ENCODE measurements at places on chromosomes 7 and 10.

- no peak for DNase-seq
Observed at GRCh38 chr7:105532709-105533460, 884 bp downstream of the RINT1 start.

DNA sequence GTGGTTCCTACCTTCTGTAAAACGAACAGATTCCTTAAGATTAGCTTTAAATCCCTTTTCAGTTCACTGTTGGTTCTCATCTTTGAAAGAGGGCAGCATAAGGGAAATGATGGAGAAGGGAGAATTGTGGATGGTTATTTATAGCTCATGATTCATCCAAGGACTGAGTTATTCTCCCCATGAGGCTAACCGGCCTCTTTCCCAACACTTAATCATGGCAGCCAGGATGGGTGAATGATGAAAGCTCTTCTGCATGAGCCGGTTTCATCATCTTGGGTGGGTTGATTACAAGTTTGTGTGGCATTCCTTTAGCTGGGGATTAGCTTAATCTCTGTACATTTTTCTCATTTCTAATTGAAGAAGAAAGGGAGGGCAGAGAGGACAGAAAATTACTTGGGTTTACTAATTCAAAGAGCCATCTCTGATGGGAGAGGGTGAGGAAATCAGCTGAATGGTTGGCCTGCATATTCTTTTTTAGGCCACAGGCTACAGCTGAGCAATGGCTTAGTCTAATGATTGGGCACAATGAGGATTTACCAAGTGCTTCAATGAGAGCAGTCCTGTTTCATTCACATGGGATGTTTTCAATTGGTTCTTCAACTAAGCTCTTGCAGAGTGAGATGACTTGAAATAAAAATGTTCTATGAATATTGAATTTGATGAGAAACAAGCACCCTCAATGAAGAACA lies 250.0 kb downstream of the BMPER start:
- no peak for DNase-seq

- no peak for DNase-seq
Observed at GRCh38 chr7:12139416-12139815, 71.7 kb upstream of the TMEM106B start.

DNA sequence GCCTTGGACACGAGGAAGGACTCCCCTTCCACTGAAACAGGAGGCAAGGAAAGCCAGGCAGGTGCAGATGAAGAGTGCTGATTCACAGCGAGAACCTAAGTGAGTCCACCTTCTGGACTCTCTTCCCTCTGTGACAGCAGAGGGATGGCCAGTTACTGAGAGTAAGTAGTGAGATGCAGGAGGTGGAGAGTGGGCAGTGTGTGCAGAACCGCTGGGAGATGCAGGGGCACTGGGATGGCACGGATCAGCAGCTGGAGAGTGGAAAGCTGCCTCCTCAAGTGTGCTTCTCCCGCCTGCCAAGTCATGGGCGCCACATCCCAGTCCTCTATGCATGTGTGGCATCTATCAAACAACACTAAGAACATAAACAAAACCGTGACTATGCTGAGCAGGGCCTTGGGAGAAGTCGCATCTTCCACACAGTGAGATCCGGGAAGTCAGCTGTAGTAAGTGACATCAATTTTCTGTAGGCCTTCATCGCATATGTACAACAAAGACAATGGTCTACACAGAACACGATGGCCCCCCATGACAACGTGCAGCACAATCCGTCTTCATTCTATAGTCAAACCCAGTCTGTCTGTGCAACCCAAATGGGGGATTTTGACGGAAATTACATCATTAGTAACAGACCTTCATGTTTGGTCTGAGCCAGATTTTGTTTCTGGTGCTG lies 217.4 kb upstream of the KLF14 start:
- DNase-seq: no peak

GRCh38 chr10:123797813-123798212 lies 93.8 kb downstream of the CPXM2 start:
- DNase-seq: no peak

DNA sequence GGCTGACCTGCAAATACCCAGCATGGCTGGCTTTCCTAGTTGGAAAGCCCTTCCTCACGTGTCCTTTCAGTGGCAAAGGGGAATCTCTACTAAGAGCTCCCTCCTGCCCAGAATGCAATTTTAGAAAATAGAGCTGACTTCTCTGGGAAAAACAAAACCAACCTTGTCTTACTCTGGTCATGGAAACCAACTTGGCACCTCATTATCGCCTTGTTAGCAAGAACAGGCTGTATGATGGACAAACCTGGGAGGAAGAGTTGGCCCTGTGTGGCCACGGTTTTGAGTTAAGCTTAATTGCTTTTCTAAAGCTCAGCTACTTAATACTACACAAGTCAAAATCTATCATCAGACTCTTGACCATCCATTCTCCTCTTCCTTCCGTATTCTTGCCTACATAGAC lies 94.1 kb upstream of the PDCD4 start:
- DNase-seq: no peak

DNA sequence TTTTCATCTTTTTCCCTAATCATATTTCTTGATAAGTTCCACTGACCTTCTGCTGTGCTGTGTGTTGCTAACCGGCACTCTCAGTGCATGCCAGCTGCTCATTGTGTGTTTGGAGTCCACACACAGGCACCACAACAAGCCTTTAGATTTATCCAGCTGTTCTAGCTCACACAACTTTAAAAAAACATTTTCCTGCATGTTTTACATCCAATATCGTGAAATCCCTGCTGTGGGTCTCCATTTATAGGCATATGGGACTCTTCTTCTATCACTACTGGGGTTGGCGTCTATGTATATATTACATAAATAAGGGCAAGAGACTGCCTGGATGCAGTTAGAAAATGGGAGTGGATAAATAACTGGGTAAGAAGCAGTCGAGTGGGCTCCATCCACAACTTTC lies 183.6 kb upstream of the ADARB2 start:
- DNase-seq: no peak

GRCh38 chr7:158409816-158410330 lies 177.8 kb downstream of the PTPRN2 start:
- DNase-seq: no peak

- no peak for DNase-seq
Observed at GRCh38 chr7:74280985-74281384, 8.2 kb upstream of the CLIP2 start.

GRCh38 chr10:51014680-51015389 lies 59.5 kb upstream of the PRKG1 start:
- no peak for DNase-seq

DNA sequence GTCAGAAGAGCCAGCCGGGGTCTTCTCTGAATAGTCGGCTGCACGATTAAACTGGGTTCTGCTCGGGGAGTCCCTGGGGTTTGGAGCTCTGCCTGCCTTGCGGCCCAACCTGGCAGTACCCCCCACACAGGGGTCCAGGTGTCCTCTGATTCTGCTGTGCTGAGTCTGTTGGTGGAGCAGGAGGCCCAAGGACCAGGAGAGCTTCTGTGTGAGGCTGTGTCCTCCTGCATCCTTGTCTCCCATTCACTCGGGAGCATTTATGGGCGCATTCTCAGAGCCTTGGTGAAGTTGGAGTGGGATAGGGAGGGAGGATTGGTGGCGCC lies 14.2 kb downstream of the INPP5A start:
- DNase-seq: no peak

- no peak for DNase-seq
Observed at GRCh38 chr7:153943457-153943856, 108.7 kb upstream of the DPP6 start.

DNA sequence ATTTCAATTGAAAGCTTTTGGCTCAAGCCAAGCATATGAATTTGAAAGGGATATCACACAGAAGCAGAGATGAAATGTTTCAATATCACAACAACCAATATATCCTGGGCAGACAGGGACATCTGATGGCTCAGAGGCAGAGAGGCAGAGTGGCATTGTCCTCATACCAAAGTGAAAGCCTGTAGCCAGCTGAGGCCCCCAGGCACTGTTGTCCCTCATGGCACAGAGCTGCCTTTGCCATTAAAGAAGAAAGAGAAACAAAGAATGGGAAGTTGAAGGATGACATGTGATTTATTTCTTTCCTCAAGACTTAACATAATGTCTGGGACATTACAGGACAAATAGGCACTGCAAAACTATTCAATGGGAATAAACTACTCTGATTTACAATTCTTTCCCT lies 504.3 kb upstream of the PCDH15 start:
- no peak for DNase-seq

- no peak for DNase-seq
Observed at GRCh38 chr7:44107961-44108767, 4.0 kb downstream of the AEBP1 start.

- DNase-seq: no peak
Observed at GRCh38 chr7:100896732-100897608, 1.3 kb upstream of the ACHE start.

- no peak for DNase-seq
Observed at GRCh38 chr10:88538048-88538447, 45.1 kb downstream of the RNLS start.

- DNase-seq: no peak
Observed at GRCh38 chr10:121754666-121755065, 156.4 kb upstream of the FGFR2 start.

GRCh38 chr7:102456327-102456726 lies 8.3 kb downstream of the ALKBH4 start:
- DNase-seq: no peak

- DNase-seq: no peak
Observed at GRCh38 chr10:72170263-72170662, 45.5 kb upstream of the ANAPC16 start.

DNA sequence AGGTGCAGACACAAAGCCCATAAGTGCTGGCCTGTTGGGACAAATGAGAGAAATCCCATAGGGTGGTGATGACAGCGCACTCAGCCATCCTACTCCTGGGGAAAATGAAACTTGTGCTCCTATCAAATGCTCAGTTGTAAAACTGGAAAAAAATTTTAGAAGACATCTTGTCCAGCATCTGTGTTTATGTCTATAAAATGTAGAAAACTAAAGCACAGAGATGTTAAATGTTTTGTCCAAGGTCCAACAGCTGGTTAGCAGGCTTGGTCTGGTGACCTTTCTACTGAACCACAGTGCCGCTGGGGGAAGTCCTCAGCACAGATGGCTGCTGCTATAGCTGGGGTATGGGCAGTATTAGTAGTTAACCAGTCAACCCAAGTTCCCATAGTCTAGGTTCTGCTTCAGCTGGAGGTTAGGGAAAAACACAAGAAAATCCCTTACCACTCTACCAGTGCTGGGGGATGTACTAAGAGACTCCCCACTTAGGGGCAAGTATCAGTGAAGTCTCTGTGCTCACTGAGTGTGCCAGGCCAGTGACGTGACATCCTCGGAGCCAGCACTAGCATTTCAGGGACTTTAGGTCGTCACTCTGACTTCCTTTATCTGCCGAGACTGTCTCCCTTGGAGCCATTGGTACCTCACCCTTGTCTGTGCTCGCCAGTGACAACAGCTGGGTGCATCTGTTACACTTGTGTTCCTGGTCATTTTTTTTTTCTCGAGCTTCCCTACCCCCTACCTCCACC lies 1.9 kb downstream of the TSPAN33 start:
- DNase-seq: no peak

DNA sequence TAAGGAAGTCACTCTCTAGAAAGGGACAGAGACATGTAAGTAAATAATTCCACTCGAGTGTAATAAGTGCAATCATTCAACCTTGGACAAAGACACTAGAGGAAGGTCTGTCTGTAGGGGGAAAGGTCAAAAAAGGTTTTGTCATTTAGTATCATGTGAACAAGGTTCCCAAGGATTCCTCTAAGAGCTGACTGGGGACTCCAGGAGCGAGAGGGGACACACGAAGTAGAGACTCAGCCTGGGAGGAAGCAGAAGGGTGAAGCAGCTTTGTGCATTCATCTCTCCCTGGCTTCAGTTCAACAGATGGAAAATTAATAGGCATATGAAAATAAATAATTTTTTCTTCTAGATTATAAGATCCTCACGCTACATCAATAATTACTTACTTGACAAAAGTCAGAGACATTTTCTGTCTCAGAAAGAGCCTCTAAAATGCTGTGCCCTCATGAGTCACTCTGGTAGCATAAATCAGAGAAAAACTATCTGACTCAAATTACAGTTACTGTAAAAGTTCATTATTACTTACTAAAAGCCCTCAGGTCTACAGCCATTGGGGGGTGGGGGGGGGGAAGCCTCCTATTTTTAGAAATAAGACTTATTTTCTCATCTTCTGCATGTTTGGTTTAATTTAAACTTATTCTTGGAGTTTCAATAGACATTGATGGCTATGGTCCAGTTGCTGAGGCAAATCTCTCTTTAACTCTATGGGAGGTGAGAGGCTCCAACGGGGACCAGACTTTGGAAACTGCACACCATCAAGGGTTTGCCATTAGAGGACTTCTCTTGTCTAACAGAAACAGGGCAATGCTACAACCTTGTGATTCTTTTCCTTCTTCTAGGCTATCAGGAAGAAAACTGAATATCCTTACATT lies 275.1 kb upstream of the KLF14 start:
- no peak for DNase-seq

DNA sequence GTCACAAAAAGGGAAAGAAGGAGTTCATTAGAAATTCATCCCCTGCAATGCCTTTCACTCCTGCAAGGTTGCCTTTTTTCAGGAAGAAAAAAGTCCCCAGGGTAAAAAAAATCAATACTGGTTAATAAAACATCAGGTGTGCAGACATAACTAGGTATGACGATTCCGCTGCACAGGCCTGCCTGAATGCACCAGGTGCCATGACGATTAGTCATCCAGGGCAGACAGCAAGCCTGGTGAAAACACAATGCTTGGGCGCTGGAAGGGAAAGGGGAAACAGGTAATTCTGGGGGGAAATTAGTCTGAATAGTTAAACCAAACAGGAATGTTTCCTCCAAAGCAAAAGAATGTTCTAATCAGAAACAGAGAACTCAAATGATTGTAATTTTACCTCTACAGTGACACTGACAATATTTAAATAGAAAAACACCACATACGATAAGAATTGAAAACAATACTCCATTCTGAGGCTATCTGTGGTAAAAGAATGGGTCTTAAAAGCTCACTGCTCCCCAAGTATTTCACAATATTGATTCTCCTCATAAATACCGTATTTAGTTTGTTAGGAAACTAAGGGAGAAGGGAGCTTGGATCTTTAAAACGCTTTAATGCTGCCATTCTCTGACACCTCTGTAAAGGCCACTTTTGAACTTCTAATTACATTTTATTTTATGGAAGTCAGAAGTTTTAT lies 45.2 kb downstream of the VPS41 start:
- DNase-seq: no peak

DNA sequence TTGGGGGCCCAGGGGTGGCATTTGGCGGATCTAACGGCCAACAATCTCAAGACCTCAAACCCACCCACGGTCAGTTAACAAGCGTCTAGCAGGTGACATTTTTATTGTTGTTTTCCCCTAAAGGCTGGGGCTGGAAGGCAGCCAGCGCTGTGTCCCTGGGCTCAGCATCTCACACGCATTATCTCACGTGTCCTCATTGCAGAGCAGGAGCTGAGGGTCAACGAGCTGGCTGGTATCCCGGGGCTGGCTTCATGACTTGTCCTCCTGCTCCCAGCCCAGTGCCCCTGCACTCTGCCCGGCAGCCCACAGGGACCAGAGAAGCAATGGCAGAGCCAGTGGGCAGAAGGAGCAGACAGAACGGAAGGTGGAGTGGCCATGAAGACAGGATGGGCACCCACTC lies 54.4 kb upstream of the TMEM273 start:
- DNase-seq: no peak

- no peak for DNase-seq
Observed at GRCh38 chr7:22066522-22066921, 120.8 kb upstream of the CDCA7L start.

Data from cortex of kidney (tissue), 1 donor.